ENCODE measurements at places on chromosomes 7 and 10.

GRCh38 chr10:78685466-78686103 is 383.2 kb upstream of the ZMIZ1 start:
- no peaks in the 10 kb centered on the region for H3K36me3 ChIP-seq
- no peak overlapping the region for H3K27ac ChIP-seq
- peaks cover 3% of the 10 kb centered on the region for H3K27me3 ChIP-seq
- H3K4me3 ChIP-seq, result no peak overlapping the region
- no peaks in the 10 kb centered on the region for H3K4me1 ChIP-seq
- DNase-seq, result no peak

DNA sequence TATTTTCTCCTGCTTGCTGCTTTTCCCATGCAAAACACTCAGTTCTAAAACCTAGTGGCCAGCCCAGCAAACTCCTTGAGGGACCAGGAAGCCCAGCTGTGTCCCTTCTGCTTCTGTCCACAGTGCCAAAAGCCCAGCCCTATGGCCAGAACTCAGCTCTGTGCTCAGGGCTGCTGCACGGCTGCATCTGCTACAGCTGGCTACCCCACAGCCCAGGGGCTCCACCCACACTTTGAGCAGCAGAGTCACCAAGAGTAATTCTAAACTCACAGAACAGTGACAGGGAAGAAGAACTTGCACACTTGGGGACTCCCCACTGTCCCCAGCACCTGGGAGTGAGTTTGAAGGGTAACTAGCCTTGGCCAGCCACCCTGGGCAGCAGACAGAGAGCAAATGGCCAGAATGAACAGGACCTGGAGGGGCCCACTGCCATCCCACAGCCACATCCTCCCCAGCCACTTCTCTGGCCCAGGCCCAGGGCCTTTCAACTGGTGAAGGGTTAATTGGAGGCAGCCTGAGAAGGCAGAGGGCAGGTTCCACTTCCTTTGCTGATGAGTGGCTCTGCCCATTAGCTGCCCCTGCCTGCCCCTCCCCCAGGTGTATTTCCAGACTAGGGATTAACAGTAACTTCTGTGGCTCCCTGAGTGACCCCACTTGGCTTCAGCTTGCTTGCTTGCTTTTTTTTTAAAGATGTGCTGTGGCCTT is 28.1 kb upstream of the TRIM8 start:
- H3K27me3 ChIP-seq, result no peaks in the 10 kb centered on the region
- no peak overlapping the region for H3K27ac ChIP-seq
- peaks cover 28% of the 10 kb centered on the region for H3K4me1 ChIP-seq
- no peak for DNase-seq
- H3K4me3 ChIP-seq, result no peak overlapping the region
- peaks cover 10% of the 10 kb centered on the region for H3K36me3 ChIP-seq

DNA sequence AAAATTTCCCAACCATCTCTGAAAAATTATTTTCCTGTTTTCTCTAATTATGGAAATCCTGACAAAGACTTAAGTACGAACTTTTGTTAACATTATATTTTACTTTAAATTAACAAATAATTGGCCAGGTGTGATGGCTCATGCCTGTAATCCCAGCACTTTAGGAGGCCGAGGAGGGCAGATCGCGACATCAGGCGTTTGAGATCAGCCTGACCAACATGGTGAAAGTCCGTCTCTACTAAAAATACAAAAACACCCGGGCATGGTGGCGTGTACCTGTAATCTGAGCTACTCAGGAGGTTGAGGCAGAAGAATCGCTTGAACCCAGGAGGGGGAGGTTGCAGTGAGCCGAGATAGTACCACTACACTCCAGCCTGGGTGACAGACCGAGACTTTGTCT is 32.2 kb downstream of the DGKB start:
- H3K4me3 ChIP-seq, result no peak overlapping the region
- no peak for DNase-seq
- H3K36me3 ChIP-seq, result no peaks in the 10 kb centered on the region
- H3K4me1 ChIP-seq, result no peaks in the 10 kb centered on the region

DNA sequence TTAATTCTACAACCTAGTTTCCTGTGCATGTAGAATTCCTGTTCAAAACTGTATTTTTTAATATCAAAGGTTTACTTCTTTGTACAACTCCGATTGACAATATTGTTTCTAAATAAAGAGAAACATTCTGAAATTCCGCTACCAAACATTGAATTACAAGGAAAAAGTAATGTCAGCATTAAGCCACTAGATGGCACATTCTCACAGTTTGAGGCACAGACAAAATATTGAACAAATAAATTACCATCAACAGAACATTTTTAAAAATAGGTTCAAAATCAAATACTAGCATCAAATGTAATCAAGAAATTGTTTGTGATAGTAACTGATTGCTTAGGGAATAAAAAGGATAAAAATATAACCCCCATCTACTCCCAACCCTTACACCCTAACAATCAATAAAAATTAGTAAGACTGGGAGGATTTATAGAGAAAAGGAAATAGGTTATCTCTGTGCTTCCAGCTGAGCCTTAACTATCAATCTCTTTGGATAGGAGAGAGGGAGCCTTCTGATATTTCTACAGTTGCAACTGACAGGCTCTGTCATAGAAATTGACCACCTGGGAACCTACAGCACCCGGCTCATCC is 86.6 kb upstream of the C7orf33 start:
- H3K4me1 ChIP-seq, result peaks cover 16% of the 10 kb centered on the region
- DNase-seq, result no peak
- H3K36me3 ChIP-seq, result no peaks in the 10 kb centered on the region
- no peak overlapping the region for H3K27ac ChIP-seq

GRCh38 chr10:54985732-54986131 is 184.7 kb upstream of the PCDH15 start:
- H3K27me3 ChIP-seq, result no peaks in the 10 kb centered on the region
- no peaks in the 10 kb centered on the region for H3K36me3 ChIP-seq
- H3K4me1 ChIP-seq, result no peaks in the 10 kb centered on the region
- no peak overlapping the region for H3K27ac ChIP-seq
- H3K4me3 ChIP-seq, result no peak overlapping the region

GRCh38 chr10:21528236-21529031 is 3.0 kb upstream of the SKIDA1 start:
- H3K36me3 ChIP-seq, result no peaks in the 10 kb centered on the region
- DNase-seq, result no peak
- H3K4me3 ChIP-seq, result no peak overlapping the region
- H3K4me1 ChIP-seq, result peaks cover 36% of the 10 kb centered on the region

DNA sequence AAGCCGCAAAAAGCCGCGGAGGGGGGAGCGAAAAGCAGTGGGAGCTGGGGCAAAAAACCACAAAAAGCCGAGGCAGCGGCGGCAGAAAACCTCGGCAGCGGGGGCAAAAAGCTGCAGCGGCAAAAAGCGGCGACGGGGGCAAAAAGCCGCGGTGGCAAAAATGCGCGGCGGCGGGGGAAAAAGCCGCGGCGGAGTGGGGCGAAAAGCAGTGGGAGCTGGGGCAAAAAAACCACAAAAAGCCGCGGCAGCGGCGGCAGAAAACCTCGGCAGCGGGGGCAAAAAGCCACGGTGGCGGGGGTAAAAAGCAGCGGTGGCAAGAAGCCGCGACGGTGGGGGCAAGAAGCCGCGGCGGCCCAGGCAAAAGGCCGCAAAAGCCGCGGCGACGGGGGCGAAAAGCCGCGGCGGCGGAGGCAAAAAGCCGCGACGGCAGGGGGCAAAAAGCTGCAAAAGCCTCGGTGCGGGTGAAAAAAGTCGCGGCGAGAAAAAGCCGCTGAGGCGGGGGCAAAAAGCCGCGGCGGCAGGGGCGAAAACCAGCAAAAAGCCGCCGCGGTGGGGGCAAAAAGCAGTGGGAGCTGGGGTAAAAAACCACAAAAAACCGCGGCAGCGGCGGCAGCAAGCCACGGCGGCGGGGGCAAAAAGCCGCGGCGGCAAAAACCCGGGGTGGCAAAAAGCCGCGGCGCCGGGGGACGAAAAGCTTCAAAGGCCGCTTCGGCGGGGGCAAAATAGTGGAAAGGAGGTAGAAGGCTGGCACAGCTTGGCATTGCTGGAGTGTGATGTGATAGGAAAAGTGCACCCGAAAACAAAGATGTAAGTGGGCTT is 135.9 kb downstream of the ZNF92 start:
- peaks cover 2% of the 10 kb centered on the region for H3K36me3 ChIP-seq
- H3K4me3 ChIP-seq, result peak overlapping the region; percentile 41
- peak overlapping the region; percentile 0 for H3K27ac ChIP-seq

GRCh38 chr7:89798599-89798996 is 355.7 kb upstream of the STEAP1 start:
- H3K36me3 ChIP-seq, result no peaks in the 10 kb centered on the region
- H3K27me3 ChIP-seq, result no peaks in the 10 kb centered on the region
- H3K4me3 ChIP-seq, result no peak overlapping the region
- no peak for DNase-seq
- no peak overlapping the region for H3K27ac ChIP-seq

DNA sequence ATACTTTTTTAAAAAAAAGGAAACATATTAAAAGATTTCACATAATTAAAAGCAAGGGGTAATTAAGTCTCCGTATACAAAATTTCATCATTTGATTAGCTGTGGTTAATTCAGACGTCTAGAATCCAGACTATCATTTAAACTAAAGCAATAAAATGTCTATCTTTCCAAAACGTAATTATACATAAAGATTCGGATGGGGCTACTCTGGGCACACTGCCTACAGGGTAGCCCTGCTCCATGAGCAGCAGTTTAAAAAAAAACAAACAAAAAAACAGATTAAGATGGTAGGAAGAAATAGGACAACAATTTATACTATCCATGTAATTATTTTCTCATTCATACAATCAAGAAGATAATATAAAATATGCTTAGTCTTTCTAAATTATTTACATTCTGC is 96.0 kb downstream of the NRBF2 start:
- no peak overlapping the region for H3K4me3 ChIP-seq
- H3K27me3 ChIP-seq, result no peaks in the 10 kb centered on the region
- peaks cover 47% of the 10 kb centered on the region for H3K4me1 ChIP-seq
- H3K27ac ChIP-seq, result no peak overlapping the region
- H3K36me3 ChIP-seq, result peaks cover 12% of the 10 kb centered on the region

DNA sequence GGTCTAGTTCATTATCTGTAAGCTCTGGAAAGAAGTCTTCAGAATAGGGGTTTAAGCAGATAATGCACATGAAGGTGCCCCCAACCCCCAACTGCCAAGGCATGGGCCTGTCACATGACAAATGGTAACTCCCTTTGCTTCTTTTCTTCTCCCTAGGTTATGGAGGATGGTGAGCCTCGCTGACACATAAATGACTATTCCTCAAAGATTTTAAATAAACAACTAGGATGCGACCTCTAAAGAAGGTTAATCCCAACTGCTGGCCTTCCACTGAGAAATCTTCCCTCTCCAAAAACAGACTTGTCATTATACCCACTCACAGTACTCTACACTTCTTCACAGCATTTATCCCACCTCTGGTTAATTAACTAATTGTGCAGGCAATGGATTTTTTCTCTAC is 75.7 kb upstream of the FAM133B start:
- peaks cover 48% of the 10 kb centered on the region for H3K36me3 ChIP-seq
- no peaks in the 10 kb centered on the region for H3K27me3 ChIP-seq
- peak overlapping the region; percentile 92 for H3K27ac ChIP-seq
- peaks cover 56% of the 10 kb centered on the region for H3K4me1 ChIP-seq
- no peak overlapping the region for H3K4me3 ChIP-seq
- no peak for DNase-seq

DNA sequence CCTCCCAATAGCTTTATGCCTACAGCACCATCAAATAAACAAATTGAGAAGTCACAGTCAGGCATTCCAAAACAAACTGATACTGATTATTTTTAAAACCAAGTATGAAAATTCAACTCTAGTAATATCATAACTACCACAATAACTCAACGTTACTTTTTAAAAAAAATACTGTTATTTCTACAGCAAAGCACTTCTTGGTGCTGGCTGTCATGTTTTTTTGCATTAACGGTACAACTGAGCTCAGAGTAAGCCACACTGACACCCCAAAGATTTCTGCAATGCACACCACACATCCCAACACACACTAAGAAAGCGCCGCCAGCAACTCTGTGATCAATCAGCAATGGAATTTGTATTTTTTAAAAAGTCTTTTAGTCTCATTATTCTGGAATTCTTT is 113.6 kb downstream of the RNF32 start:
- H3K27me3 ChIP-seq, result no peaks in the 10 kb centered on the region
- peaks cover 37% of the 10 kb centered on the region for H3K36me3 ChIP-seq
- H3K4me1 ChIP-seq, result peaks cover 10% of the 10 kb centered on the region
- H3K27ac ChIP-seq, result peak overlapping the region; percentile 45
- H3K4me3 ChIP-seq, result no peak overlapping the region

DNA sequence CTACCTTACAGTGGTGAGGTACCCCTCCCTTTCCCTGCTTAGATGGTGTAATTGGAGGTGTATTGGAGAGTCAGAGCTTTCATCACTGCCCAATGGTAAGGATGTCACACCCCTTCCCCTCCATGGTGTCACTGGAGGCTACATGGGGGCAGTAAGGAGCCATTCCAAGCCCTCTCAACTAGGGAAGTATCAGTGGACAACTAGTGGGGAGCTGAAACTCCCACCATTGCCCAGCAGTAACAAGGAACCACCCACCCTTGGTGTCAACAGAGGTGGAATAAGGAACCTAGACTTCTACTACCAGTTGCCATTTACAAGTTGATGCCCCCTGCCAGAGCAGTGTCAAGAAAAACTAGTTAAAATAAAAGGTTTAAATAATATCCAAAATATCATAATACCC is 2.8 kb upstream of the HIBADH start:
- H3K4me1 ChIP-seq, result peaks cover 22% of the 10 kb centered on the region
- peaks cover 3% of the 10 kb centered on the region for H3K27me3 ChIP-seq
- no peaks in the 10 kb centered on the region for H3K36me3 ChIP-seq

- H3K4me3 ChIP-seq, result no peak overlapping the region
- H3K27ac ChIP-seq, result no peak overlapping the region
- peaks cover 5% of the 10 kb centered on the region for H3K4me1 ChIP-seq
- no peaks in the 10 kb centered on the region for H3K27me3 ChIP-seq
- DNase-seq, result no peak
Observed at GRCh38 chr10:92562424-92562823, 11.5 kb downstream of the IDE start.

GRCh38 chr7:29147821-29148220 is 1.5 kb upstream of the CPVL start:
- peaks cover 26% of the 10 kb centered on the region for H3K4me1 ChIP-seq
- no peaks in the 10 kb centered on the region for H3K36me3 ChIP-seq
- peaks cover 27% of the 10 kb centered on the region for H3K27me3 ChIP-seq
- no peak overlapping the region for H3K4me3 ChIP-seq
- DNase-seq, result no peak
- no peak overlapping the region for H3K27ac ChIP-seq

- no peak for DNase-seq
- H3K27me3 ChIP-seq, result peaks cover 5% of the 10 kb centered on the region
- no peak overlapping the region for H3K4me3 ChIP-seq
Observed at GRCh38 chr7:37957221-37957970, 37.0 kb downstream of the EPDR1 start.

DNA sequence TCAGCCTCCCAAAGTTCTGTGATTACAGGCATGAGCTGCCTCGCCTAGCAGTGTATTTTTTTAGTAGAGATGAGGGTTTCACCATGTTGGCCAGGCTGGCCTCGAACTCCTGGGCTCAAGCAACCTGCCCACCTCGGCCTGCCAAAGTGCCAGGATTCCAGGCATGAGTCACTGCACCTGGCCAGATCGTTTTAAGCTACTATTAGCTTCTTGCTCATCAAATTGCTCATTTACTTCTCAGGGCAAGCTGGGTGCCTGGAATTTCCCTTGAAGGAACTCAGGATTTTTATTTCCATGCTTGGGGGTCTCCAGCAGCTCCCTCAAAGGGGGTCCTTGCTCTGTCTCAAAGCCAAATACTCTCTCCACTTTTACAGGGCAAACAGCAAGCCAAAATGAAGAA is 798.0 kb upstream of the AUTS2 start:
- H3K36me3 ChIP-seq, result no peaks in the 10 kb centered on the region
- no peak overlapping the region for H3K4me3 ChIP-seq
- DNase-seq, result no peak
